ENCODE measurements at places on chromosomes 1 and 21. TPM values are rescaled to one million over a fixed set of nuclear protein-coding genes. Genes with fewer than 3 reads are reported as not detected.

- DNase-seq: no peak
Observed at GRCh38 chr21:42171091-42172053, 47.6 kb upstream of the ABCG1 start.

- no peak for DNase-seq
Observed at GRCh38 chr1:14787604-14788003, 189.1 kb downstream of the KAZN start.

- DNase-seq: no peak
Observed at GRCh38 chr1:6273380-6273891, 12.5 kb upstream of the GPR153 start.

- DNase-seq: no peak
Observed at GRCh38 chr1:201383647-201384405, 6.3 kb upstream of the TNNT2 start.

DNA sequence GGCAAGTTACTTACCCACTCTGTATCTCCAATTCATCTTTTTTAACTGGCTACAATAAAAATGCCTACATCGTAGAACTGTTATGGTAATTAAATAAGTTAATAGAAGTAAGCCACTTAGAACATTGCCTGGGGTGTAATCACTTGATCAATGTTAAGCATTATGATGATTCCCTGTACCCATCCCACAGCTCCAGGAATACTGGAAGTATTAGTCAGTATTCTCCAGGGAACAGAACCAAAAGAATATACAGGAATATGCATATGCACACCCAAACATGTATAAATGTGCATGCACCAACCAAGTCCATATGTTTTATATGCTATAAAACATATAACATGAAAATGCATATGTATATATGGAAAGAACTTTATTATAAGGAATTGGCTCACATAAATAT is 107.3 kb downstream of the UBE2U start:
- DNase-seq: no peak

GRCh38 chr1:25757846-25758185 is 42.2 kb upstream of the SELENON start:
- DNase-seq: no peak

DNA sequence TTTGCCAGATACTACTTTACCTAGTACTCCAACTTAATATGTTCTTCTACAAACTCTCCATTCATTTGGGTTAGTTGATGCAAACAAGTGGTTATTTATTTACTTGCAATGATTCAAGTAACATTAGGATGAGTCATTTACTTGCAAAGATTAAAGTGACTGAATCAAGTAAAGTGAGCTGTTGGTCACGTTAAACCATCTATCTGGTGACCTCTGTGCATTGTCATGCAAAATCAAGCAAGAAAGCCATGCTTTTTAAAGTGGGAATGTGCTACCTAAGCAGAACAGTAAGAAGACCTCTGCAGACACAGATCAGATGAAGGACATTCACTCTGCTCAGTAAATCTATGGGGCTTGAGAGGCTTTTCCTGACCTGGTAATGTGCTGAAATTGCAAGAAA is 254.7 kb downstream of the LRRIQ3 start:
- DNase-seq: no peak

DNA sequence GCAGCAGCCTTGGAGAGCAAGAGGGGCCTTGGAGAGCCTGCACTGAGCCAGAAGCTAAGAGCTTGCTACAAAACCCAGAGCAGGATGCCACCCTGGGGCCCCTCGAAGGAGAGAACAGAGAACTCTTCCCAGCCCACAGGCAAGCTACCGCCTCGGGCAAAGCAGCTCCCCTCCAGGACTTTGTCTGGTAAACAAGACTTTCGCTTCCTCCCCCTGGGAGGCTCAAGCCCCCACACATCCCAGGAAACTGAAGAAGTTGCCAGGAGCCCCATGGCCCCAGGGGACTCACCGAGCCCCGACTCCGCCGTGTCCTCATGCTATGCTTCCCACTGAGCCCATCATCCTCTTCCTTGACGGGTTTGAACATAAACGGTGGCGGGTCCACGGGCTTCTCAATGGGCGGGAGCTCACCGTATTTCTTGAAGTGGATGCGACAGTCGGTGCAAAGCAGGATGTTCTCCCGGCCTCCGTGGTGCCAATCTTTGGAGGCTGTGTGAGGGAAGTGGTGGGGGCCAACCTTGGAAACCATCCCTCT is 45.9 kb downstream of the SLC45A1 start:
- DNase-seq: no peak

- no peak for DNase-seq
Observed at GRCh38 chr1:19735440-19736127, 64.1 kb downstream of the TMCO4 start.

Gene SLC2A5
- 0.68 TPM for polyA plus RNA-seq

Gene OR2AK2
- polyA plus RNA-seq: not detected

Gene SLAMF6
- 0.11 TPM for polyA plus RNA-seq

Gene KIF21B
- 3.2 TPM for polyA plus RNA-seq

Measured in renal cortex interstitium (tissue), 15 donors.